HFFc6 (cell line): ENCODE measurements at places on chromosomes 12 and 14. TPM values are rescaled to one million over a fixed set of nuclear protein-coding genes. Genes with fewer than 3 reads are reported as not detected.

C12orf50 gene
- total RNA-seq: not detected in 3 replicates

COX8C gene
- total RNA-seq: not detected in 2 replicates

USP30 gene
- 9.2 to 11.7 TPM (median 11.1 TPM) in 3 replicates for total RNA-seq

CLEC1B gene
- not detected in 3 replicates for total RNA-seq

TCL1A gene
- total RNA-seq: not detected in 3 replicates

IL26 gene
- not detected in 3 replicates for total RNA-seq

MANSC4 gene
- total RNA-seq: not detected in 3 replicates

GZMB gene
- total RNA-seq: not detected in 3 replicates

TMEM179 gene
- total RNA-seq: not detected in 3 replicates

NXPH4 gene
- 3.8 to 7.3 TPM (median 5.5 TPM) in 3 replicates for total RNA-seq

SERPINA5 gene
- not detected in 2 replicates for total RNA-seq

GALNT9 gene
- not detected in 3 replicates for total RNA-seq

FBRSL1 gene
- total RNA-seq: 26.4 to 38.4 TPM (median 27.9 TPM) in 3 replicates

OTOGL gene
- total RNA-seq: 0.12 to 0.26 TPM (median 0.14 TPM) in 3 replicates

GRCh38 chr12:32891526-32891925, 5.1 kb downstream of the PKP2 start:
- no peak for DNase-seq

DNA sequence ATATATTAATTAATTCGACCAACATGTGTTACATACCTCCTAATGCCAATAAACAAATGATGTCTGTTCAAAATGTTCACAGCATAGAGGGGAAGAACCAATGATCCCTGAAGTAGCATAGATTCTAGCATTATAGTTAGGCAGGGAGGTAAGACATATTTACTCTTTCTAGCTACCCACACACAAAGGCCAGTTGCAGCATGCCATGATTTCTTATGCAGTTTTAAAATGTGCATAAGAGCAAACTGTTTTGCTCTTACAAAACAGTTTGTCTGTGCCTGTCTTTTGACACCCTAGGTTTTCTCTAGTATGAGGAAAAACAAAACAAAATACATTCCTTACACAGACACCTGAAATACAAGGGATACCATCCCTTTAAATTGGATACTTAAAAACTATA, 61.9 kb downstream of the SLC16A7 start:
- DNase-seq: no peak

DNA sequence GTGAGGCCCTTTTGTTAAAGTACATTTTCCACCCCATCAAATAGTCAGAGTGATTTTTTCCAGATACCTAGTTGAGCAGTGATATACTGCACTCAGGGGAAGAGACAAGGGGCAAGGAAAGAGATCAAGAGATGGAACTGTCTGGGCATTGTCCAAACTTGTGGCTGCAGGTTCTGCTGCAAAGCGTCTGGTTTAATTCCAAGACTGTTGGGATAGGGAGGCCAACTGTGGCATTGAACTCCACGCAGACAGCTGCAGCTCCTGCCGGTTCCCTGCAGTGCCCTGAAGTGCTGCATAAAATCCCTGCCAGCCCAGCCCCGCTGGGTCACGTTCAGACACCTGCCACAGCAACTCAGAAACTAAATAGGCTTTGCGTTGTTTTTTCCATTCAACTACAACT, 30.5 kb downstream of the RPH3A start:
- DNase-seq: no peak

GRCh38 chr12:44839785-44840184, 36.3 kb downstream of the NELL2 start:
- no peak for DNase-seq

DNA sequence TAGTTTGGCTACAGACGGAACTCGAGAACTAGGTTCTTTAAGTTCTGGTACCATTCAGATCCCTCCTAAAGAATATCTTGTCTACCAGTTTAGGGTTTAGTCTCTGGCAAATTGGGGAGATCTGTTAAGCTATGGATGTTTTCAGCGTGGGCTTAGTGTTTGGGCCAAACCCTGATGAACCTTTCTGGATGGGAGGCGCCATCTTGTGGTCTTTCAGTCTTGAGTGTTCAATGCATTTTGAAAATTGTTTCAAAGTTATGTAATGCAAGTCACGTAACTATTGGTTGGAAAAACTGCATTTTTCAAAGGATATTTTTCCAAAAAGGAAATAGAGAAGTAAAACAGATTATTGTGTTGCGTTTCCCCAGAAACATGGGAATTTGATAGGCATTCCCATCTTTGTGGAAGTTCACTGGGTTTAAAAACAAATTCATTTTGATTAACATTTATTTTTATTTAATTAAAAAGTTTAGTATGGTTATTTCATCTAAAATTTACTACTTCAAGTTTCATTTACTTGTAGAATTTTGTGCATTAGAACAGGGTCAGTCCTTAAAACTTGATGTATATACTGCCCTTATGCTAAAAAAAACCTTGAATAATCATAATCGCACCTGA, 169.0 kb downstream of the PRIMA1 start:
- peak; percentile 56 for DNase-seq

- no peak for DNase-seq
Observed at GRCh38 chr14:64824471-64824870, 55.2 kb downstream of the SPTB start.

DNA sequence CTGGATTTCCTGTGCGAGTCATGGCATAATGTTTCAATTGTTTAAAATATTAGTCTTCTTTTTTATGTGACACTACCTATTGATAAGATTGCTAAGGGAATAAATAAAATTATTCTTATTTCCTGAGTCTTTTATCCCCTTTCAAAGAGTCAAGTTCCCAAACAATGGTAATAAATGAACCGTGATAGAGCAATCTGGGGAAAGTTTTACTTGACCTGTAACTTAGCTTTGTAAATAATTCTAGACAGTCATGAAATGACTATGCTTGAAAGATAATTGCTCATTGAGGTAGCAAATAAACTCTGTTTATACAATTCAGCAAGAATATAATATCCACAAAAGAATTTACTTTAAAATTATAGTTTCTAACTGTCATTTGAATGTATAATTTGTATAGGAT, 82.1 kb downstream of the TSPAN8 start:
- DNase-seq: no peak

DNA sequence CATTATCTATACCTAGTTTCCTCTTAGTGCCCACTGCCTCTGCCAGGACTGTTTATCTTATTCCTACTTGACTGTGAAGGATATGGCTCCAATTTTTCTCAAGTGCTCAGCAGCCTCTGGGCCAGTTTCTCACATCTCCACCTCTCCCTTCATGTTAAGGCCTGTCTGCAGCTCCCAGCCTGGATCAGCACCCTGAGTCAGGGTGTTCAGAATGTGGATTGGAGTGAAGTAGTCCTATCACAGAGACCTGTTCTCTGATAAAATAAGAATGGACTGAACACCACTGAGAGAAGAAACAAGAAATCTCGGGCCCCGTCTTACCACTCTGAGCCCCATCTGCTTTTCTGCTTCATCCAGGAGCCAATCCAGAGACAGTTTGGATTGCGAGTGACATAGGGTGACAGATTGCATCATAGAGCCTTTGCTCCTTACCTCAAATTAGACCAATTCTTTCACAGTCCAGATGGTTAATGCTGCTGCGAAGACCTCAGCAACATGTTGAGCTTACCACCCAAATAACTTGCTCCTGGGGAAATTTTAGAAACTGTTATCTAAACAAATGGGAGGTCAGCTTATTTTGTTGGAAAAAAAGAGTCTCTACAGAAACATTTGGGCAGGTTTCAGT, 473.1 kb downstream of the PDZRN4 start:
- DNase-seq: no peak

DNA sequence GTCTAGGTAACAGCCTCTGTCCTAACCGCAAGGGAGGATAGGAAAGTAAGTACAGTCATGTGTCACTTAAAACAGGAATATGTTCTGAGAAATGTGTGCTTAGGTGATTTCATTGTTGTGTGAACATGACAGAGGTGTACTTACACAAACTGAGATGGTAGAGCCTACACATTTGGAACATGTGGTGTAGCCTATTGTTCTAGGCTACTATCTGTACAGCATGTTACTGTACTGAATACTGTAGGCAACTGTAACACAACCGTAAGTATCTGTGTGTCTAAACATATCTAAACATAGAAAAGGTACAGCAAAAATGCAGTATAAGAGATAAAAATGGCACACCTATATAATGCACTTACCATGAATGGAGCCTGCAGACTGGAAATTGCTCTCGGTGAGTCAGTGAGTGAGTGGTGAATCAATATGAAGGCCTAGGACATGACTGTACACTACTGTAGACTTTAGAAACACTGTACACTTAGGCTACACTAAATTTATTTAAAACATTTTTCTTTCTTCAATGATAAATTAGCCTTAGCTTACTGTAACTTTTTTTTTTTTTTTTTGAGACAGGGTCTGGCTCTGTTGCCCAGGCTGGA, 13.2 kb upstream of the MDM2 start:
- DNase-seq: peak; percentile 73

DNA sequence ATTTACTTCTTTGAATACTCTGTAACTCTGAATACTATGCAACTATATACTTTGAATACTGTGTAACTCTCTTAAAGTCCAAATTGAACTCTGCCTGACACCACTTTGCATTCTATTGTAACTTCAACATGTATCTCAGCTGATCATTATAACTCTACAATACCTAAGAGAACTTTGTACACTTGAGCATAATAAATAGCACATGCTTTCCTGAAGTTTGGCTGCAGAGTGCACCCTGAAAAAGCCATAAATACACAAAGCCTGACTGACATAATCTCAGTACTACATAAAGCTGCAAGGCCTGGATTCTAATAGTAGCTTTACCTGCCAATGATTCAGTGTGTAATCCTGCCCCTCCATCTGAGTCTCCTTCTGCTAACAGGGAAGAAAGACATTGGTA, 21.3 kb upstream of the COX16 start:
- DNase-seq: no peak

GRCh38 chr14:23177181-23177580, 6.3 kb downstream of the SLC7A8 start:
- peak; percentile 41 for DNase-seq
